ENCODE measurements at places on chromosomes 2 and 18.

GRCh38 chr18:23259701-23260681 is 124.7 kb downstream of the CABLES1 start:
- DNase-seq: peak; percentile 72

DNA sequence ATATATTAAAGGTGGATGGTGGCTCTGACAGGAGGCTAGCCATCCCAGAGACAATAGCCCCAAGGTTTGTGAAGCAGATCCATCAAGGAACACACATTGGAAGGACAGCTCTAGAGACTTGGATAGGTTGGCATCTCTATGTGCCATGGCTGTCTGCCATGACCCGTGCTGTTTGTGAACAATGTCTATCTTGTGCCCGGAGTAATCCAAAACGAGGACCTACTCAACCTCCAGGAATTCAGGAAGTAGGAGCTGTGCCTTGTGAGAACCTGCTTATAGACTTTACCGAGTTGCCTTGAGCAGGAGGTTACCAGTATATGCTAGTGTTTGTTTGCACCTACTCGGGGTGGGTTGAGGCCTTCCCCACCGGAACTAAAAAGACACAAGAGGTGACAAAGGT is 43.1 kb upstream of the SELENOI start:
- no peak for DNase-seq

GRCh38 chr2:240249423-240250149 is 109.1 kb upstream of the OTOS start:
- no peak for DNase-seq

DNA sequence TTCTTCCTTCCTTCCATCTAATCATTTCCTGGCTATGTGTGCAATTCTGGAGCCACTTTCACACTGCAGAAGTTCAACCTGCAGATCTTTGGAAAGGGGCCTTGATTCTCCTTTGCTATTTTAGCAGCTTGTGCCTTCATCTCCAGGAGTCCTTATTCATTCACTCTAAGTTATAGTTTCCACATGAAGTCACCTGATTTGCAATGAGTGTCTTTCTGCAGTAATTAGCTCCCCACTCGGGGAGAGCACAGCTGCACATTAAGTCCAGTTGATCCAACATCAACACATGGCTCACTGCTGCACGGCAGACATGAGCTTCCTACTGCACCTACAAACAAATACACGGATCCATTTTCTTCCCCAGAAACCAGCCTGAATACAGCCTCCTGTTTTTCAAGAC is 323.1 kb upstream of the TNP1 start:
- no peak for DNase-seq

- peak; percentile 66 for DNase-seq
These were observed at the start of gene MSL3B for GRCh38 chr2:233867993-233868532. Gene MSL3B (minus strand): TSS chr2:233868386.

DNA sequence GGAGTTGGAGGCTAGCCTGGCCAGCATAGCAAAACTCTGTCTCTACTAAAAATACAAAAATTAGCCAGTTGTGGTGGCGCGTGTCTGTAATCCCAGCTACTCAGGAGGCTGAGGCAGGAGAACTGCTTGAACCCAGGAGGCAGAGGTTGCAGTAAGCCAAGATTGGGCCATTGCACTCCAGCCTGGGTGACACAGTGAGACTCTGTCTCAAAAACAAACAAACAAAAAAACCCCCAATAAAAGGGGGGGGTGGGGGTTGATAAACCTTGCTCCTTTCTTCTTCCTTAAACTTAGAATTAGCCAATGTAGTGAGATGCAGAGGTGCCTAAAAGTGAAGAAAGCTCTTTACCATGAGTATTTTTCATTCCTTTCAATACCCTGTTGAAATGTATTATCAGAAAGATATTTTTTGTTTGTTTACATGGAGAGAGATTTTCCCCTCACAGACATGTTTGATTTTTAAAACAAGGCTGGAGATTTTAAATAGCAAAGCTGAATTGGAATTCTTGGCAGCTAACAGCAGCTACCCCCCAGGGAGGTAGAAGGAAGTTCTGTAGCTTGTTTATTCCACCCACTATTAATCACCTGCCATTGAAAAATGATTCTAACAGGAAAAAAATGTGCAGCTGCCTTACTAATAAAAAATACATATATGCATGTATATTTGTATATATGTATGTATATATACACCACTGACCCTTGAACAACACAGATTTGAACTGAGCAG is 48.6 kb downstream of the GYPC start:
- peak; percentile 49 for DNase-seq

Measured in fibroblast of skin of scalp (primary cell).